NCI-H2081 treated with DMSO at 0.1 percent for 48 hours (cell line): ENCODE measurements at places on chromosomes 5 and 9.

DNA sequence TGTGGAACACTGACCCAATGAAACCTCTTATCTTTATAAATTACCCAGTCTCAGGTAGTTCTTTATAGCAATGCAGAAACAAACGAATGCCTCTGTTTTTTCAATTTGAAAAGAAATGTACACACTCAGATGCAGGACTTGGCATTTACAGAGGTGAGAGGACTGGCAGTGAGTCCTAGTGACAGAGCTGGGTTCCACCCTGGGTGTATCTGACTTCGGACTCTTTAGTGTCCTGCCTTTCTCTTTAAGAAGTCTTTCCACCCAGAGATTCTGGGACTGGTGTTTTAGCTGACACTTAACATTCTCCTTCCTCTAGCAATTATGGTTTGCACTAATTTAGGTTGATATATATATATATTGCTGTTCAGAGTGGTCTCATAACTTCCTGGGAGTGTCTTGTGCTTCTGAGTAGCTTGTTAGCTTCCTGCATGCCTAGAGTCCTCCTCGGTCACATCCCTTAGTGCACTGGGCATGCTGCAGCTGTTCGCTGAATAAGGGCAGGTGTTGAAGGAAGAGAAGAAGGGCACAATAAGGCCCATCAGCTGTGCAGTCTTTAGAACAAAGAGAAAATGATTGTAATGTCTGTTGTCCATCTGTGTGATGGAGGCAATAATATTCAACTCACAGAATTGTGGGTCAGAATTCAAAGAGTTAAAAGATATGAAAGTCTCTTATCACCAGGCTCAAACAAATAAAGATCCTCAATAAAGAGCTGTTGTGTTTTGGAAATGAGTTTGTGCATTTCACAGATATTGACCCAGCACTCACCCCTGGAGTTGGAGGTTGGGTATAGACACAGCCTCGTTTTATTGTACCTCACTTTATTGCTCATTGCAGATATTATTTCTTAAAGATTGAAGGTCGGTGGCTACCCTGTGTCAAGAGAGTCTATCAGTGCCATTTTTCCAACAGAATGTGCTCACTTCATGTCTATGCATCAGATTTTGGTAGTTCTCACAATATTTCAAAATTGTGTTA lies 187.1 kb downstream of the TRIM32 start:
- no peak for DNase-seq

- DNase-seq = no peak
Measured at GRCh38 chr9:77827104-77827784, 179.1 kb upstream of the GNA14 start.

GRCh38 chr5:128263357-128263756 lies 179.8 kb downstream of the SLC12A2 start:
- DNase-seq = no peak

DNA sequence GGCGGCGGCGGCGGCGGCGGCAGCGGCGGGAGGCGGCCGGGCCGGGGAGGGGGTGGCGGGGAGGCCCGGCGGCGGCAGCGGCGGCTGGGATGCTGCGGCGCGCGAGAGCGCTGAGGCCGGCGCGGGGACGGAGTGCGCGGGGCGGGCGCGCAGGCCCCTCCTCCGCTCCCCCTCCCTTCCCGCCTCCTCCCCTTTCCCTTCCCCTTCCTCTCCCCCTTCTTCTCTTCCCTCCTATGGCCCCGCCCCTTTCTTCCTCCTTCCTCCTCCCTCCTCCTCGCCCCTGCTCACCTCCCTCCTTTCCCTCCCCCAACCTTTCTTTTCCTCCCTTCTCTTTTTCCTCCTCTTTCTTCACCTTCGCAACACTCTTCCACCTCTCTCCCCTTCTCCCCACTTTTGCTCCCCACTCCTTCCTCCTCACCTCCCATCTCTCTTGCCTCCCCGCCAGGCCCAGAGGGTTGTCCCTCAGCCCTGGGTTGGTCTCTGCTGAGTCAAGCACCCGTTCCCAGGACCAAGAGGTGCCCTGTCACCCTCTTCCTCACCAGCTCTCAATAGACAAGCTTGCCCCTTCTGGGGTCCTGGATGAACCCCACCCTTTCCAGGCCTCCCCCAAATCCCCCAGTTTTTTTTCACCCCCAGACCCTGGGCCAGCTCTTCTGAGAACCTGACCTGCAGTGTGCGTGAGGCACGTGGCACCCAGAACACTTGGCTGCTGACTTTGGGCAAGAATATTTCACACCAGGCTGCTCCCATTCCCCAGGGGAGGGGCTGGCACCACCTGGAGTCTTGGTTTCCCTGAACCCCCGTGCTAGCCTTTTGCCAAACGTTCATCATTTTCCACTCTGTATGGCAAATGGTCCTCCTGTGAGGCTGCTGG lies at the start of gene SEMA4D:
TSS of gene SEMA4D (minus strand) at position 136 of the 874 bp plus-strand sequence. CDS start 92,657 bp downstream, outside the sequence.
- no peak for DNase-seq

DNA sequence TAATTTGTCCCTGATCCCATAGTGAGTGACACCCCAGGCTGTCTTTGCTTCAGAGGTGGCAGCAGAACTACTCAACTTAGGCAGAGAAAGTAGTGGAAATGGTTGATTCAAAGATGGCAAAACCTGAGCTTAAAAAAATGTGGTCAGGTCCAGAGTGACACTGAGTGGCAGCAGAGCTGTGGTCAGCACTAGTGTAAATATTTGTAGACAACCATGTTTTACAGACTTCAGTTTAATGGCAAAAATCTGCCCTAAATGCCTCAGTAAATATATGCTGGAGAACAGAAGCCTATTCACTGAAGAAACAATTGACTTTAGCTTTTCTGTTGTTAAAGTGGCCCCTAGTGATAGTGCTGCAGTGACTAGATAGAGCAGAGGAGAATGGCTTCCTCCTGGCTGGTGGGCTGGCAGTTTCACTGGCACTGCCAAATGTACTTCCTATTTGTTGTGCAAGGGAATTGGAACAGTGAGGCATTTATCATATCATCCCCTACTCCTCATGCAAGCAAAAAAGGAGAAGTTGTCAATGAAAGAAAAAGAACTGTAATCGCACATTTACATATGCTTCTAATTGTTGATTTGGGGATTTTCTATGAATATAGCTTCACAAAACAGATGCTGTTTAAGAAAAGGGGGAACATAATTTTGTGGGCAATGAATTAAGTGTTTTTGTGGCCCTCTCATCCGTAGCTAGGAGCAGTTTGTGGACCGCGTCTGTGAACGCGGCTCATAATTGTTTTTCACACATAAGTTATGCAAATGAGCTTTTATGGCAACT lies 12.0 kb downstream of the PBX3 start:
- no peak for DNase-seq

- no peak for DNase-seq
Measured at GRCh38 chr9:70413464-70413798, 1.0 kb downstream of the KLF9 start.

DNA sequence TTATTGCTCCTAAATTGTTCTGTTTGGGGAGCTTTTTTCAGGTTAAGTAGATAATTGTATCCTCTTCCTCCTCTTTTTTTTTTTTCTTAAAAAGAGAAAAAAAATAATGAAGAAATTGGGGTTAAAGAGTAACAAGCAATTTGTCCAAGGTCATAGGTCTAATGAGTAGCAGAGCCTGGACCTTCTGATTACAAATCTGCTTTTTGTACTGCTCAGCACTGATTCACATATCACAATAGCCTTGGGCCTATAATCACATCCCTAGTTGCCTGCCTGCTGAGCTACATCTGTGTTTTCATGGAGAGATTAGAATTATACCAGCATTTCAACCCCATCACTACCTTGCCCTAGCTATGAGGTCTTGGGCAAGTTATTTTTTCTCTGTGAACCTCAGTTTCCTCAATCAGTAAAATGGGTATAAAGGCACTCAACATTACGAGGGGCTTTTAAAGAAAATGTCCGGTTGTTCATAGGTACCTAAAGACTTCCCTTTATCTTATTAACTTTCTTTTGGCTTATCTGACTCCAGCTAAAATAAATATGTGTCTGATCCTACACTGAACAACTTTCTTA lies 152.3 kb downstream of the BAAT start:
- no peak for DNase-seq

DNA sequence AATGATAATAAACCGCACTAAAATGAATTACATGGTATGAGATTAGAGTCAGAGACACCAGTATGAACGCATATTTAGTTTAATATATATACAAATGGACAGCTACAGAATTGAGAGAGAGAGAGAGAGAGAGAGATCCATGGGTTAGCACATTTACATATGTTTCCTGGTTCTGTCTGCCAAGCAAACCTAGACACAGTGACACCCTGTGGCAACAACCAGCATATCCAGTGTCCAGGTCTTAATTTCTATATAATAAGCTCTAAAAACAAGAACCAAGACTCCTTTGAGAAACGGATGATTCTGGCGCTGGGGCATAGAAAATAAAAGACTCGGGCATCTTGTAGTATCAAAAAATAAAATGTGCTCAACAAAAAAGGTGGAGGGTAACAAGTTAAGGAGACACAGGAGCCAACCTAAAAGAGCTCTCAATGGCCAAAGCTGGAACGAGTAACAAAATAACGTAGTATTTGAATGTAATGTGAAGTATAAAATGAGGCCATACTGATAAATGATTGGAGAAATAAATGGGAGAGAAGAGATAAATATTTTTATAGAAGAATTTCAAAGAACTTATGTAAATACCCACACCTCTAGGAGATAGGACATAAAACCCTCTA lies 84.5 kb downstream of the RFX3 start:
- DNase-seq = peak; percentile 26

DNA sequence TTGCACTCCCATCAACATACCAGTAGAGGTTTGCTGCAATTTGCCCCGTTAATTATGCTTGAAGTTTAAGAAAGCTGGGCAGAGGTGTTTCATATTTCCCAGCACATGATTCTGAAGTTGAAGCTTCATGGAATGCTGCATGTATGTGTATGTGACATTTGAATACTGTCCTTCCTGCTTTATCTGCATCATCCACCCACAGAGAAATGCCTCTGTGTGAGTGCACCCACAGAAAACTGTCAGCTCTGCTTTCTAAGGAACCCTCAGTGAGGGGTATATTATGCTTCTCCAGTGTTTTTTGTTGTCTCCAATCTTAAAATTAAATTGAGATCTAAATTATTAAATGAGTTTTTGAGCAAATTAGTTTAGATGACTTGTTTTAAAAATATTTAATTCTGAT lies 358.1 kb upstream of the PIK3R1 start:
- no peak for DNase-seq

DNA sequence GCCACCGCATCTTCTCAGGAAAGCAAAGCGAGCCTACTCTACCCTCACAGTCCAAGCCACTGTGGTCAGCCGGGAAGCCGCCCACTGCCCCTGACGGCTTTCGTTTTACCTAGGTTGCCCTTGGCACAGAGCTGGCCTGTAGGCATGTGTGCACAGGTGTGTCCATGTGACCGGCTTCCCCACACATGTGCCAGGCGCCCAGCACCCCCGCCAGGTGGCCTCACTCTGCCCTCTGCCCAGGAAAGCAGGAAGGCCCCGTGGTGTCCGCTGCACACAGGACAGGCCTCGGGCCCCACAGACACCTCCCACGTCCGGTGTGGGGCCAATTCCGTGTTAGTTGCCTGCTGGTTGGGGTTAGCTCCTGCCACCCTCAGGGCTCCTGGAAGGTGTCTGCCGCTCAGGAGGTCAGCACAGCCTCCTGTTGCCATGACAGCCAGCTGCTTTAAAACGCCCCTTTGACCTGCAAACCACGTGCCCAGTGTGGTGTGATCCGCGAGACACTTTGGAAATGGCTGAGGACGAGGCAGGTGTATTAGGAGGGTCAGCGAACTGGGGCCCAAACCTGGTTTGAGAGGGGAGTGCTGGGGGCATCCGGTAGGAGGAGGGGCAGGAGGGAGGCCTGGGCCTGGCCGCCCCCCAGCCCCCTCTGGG lies 28.7 kb downstream of the TPPP start:
- DNase-seq = no peak

- DNase-seq = peak; percentile 99
Measured at GRCh38 chr9:137240841-137241489, at the start of gene TUBB4B. Gene TUBB4B, plus strand, starts transcription at chr9:137241287. Its CDS starts 74 bp downstream, at chr9:137241361.

- DNase-seq = no peak
Measured at GRCh38 chr5:1661311-1661710, 137.6 kb upstream of the LPCAT1 start.

DNA sequence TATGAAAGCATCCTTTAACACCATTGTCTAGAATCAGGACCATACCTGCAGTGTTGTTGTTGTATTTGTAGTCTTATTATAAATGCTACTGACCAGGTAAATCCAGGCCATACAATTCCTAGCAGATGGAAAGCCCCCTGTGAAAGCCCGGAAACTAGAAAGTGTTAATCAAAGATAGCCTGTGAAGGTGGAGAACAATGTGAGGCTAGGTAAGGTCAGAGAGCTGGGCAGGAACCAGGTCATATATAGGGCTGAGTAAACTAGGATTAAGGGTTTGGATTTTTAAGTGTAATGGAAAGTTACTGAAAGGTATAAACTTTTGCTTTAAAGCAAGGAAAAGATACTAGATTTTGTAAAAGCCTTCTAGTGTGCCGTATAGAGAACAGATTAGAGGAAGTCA lies 6.7 kb downstream of the LRRC70 start:
- DNase-seq = no peak

DNA sequence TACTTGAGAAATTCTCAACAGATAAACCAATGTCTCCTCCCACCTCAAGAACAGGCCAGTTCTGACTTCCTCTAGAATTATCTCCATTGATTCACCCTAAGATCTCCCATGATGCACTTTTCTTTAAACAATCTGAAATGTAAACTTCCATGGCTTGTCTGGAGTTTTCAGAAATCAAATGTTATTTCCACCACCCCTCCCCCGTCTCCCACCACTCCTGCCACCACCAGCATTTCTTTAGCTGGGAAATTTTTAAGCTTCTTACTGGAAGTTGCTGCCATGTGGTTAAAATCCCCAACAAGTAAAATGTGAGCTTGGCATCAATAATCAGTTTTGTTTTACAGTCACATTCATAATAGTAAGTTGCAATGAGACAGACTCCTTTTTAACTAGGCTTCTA lies 32.8 kb upstream of the BASP1 start:
- no peak for DNase-seq

DNA sequence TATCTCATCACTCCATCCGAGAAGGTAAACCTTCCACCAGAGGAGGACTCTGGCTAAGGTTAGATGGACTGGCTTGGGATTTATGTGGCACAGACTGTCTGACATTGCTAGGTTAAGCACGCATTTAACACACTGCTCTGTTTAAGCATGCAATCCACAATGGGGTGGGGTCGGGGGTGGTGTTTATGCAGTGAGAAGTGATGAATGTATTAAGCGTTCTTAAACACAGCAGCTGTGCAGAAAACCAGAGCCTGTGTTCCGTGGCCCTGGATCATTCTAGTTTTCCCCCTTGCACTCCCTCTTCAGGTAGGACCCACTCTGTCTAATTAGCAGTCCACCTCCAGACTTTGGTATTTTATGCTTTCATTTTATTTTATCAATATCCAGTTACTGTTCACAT lies 46.4 kb downstream of the STXBP1 start:
- no peak for DNase-seq

- no peak for DNase-seq
Measured at GRCh38 chr9:95742821-95743220, 132.7 kb upstream of the ERCC6L2 start.

DNA sequence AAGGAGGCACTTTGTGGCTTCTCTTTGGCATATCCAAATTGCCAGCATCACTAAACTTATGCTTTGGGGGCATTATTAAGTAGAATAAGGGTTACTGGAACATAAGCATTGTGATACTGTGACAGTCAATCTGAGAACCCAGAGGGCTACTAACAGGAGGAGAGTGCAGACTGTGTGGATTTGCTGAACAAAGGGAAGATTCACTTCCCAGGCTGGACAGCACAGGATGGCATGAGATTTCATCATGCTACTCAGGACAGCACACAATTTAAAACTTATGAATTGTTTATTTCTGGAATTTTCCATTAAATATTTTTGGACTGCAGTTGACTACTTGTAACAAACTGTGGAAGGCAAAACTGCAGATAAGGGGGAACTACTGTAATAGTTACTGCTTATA lies 212.5 kb downstream of the TMC1 start:
- no peak for DNase-seq
